ENCODE measurements at places on chromosomes 2 and 18. TPM values are rescaled to one million over a fixed set of nuclear protein-coding genes. Genes with fewer than 3 reads are reported as not detected.

DNA sequence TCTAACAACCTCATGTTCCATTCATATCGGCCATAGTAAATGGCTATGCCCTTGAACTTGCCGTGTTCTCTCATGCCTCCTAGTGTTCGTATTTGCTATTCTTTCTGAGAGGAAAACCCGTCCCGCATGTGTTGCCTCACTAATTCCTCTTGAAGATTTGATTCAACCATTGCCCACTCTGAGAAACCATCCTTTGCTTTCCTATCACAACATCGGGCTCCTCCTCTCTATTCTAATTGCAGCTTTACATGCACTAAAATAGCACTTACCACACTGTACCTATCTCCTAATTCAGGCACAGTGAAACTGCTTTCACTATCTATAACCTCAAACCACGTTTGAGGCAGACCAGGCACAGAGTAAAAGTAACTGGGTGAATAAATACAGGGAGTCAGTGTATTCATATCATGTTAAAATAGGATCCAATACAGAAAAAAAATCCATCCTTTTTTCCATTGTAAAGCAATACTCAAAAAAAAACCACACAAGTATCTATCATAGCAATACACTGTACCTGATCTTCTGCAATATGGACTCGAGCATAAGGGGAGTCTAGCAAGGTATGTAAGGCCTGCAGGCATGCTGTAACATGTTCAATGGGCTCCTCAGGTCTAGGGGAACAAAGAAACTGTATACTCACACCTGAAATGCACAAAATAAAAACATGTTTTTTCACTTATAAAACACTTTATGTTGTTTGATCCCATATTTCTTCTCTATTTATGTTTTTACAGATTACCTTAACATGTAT is 39.0 kb upstream of the STRN start:
- no peak for DNase-seq
- H3K36me3 ChIP-seq: peaks cover 33% of the 10 kb centered on the region
- no peak overlapping the region for H3K4me3 ChIP-seq
- H3K4me1 ChIP-seq: no peaks in the 10 kb centered on the region
- no peak overlapping the region for H3K27ac ChIP-seq
- no peaks in the 10 kb centered on the region for H3K27me3 ChIP-seq

- H3K36me3 ChIP-seq: no peaks in the 10 kb centered on the region
- DNase-seq: no peak
- no peaks in the 10 kb centered on the region for H3K27me3 ChIP-seq
- H3K27ac ChIP-seq: no peak overlapping the region
Observed at GRCh38 chr2:68438455-68439303, 28.4 kb downstream of the FBXO48 start.

GRCh38 chr2:28449488-28450395 is 46.1 kb upstream of the PLB1 start:
- H3K27me3 ChIP-seq: no peaks in the 10 kb centered on the region
- no peak overlapping the region for H3K4me3 ChIP-seq
- 0 out of 2 replicates have a peak, but pooled peaks cover 3% of the 10 kb centered on the region for H3K4me1 ChIP-seq
- H3K27ac ChIP-seq: no peak overlapping the region

The SPP2 gene
- 0.14 TPM for total RNA-seq

DNA sequence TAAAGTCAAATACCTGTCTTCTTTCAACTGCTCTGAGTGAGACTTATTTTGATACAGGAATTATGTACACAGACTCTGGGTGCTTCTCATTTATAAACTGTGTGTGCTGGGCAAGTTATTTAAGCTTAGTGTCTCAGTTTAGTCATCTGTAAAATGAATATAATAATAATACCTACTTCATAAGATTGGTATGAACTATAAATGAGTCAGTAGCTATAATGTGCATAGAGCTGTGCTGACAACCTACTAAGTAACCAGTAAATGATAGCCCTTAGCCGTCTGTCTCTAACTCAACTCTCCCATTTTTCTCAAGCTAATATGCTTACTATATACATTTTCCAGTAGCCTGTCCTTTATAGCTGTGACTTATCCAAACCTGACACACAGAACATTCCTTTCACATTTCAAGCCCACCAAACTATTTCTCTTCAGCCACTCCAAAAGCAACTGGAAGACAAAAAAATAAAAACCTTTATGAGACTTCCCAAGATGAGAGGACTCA is 319.8 kb downstream of the ETAA1 start:
- no peaks in the 10 kb centered on the region for H3K36me3 ChIP-seq
- no peaks in the 10 kb centered on the region for H3K4me1 ChIP-seq
- no peak for DNase-seq
- H3K4me3 ChIP-seq: no peak overlapping the region
- H3K27me3 ChIP-seq: 0 out of 2 replicates have a peak, but pooled peaks cover 4% of the 10 kb centered on the region

The CENPA gene
- 50.2 TPM for total RNA-seq

The DCDC2C gene
- not detected for total RNA-seq

- H3K4me3 ChIP-seq: peak overlapping the region; percentile 94
- H3K27me3 ChIP-seq: no peaks in the 10 kb centered on the region
- peaks cover 2% of the 10 kb centered on the region for H3K4me1 ChIP-seq
Observed at GRCh38 chr18:2654169-2654927, 1.2 kb upstream of the SMCHD1 start.

The SPATA3 gene
- total RNA-seq: not detected

GRCh38 chr2:224909885-224910573 is 132.2 kb downstream of the DOCK10 start:
- H3K36me3 ChIP-seq: no peaks in the 10 kb centered on the region
- no peaks in the 10 kb centered on the region for H3K27me3 ChIP-seq
- no peak overlapping the region for H3K27ac ChIP-seq
- no peak for DNase-seq
- no peaks in the 10 kb centered on the region for H3K4me1 ChIP-seq
- no peak overlapping the region for H3K4me3 ChIP-seq

The HMSD gene
- total RNA-seq: not detected

The AUP1 gene
- total RNA-seq: 132 TPM

The BOLL gene
- 0.38 TPM for total RNA-seq

DNA sequence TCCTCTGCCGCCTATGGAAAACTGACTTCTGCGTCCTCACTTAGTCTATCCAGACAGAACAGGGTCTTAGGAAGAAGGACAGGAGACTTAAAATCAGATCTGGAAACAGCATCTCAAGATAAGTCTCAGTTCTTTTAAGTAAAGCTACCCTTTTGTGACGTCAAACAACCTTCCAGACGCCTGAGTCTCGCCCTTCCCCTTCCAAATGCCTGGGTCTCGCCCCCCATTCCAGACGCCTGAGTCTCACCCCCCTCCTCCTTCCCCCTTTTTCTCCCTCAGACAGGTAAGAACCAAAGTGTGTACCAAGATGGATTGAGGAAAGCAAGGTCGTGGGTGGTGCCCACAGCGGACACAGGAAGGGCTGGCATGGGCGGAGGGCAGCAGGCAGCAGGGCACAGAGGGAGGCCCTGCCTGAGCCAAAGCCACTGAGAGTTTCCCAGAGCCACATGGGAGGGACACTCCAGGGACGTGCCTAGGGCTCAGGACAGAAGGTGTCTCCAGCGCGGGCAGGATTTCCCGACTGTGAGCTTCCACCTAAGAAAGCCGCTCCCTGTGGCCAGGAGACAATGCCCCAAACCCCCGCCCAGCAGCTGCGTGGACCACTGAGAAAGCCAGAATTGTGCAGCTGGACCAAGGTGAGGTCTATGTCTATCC is 51.3 kb downstream of the ANKMY1 start:
- no peak overlapping the region for H3K27ac ChIP-seq
- no peaks in the 10 kb centered on the region for H3K4me1 ChIP-seq
- DNase-seq: no peak
- H3K27me3 ChIP-seq: no peaks in the 10 kb centered on the region

GRCh38 chr2:6855860-6856547 is 9.7 kb downstream of the CMPK2 start:
- H3K36me3 ChIP-seq: no peaks in the 10 kb centered on the region
- DNase-seq: no peak
- H3K27me3 ChIP-seq: no peaks in the 10 kb centered on the region
- H3K27ac ChIP-seq: no peak overlapping the region
- no peaks in the 10 kb centered on the region for H3K4me1 ChIP-seq

The DLGAP1 gene
- 0.99 TPM for total RNA-seq

GRCh38 chr2:197972061-197972460 is 167.7 kb downstream of the PLCL1 start:
- no peaks in the 10 kb centered on the region for H3K4me1 ChIP-seq
- no peak for DNase-seq
- H3K4me3 ChIP-seq: no peak overlapping the region
- H3K27me3 ChIP-seq: no peaks in the 10 kb centered on the region
- no peaks in the 10 kb centered on the region for H3K36me3 ChIP-seq
- H3K27ac ChIP-seq: no peak overlapping the region

DNA sequence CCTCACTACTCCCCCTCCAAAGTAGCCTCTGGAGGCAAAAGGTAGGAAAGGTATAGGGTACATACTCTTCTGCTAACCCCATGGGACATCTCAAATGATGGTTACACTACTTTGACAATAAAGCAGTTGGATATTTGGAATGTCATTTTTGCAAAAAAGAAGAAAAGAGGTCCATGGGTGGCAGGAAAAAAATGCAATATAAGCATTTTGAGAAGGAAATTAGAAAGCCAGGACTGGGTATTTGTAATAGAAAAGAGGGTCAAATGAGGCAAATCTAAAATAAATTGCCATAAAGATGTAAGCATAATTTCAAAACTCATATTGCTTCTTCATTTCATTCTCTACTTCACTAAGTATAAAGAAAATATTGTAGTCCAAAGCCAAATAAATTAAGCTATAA is 280.2 kb downstream of the NOL4 start:
- H3K36me3 ChIP-seq: no peaks in the 10 kb centered on the region
- no peak overlapping the region for H3K27ac ChIP-seq
- no peaks in the 10 kb centered on the region for H3K4me1 ChIP-seq
- H3K4me3 ChIP-seq: no peak overlapping the region
- no peaks in the 10 kb centered on the region for H3K27me3 ChIP-seq
- DNase-seq: no peak

The DOK6 gene
- 0.47 TPM for total RNA-seq

GRCh38 chr18:55119016-55119415 is 159.8 kb upstream of the CCDC68 start:
- no peaks in the 10 kb centered on the region for H3K27me3 ChIP-seq
- DNase-seq: no peak
- H3K4me3 ChIP-seq: no peak overlapping the region
- no peaks in the 10 kb centered on the region for H3K36me3 ChIP-seq
- no peak overlapping the region for H3K27ac ChIP-seq
- no peaks in the 10 kb centered on the region for H3K4me1 ChIP-seq

DNA sequence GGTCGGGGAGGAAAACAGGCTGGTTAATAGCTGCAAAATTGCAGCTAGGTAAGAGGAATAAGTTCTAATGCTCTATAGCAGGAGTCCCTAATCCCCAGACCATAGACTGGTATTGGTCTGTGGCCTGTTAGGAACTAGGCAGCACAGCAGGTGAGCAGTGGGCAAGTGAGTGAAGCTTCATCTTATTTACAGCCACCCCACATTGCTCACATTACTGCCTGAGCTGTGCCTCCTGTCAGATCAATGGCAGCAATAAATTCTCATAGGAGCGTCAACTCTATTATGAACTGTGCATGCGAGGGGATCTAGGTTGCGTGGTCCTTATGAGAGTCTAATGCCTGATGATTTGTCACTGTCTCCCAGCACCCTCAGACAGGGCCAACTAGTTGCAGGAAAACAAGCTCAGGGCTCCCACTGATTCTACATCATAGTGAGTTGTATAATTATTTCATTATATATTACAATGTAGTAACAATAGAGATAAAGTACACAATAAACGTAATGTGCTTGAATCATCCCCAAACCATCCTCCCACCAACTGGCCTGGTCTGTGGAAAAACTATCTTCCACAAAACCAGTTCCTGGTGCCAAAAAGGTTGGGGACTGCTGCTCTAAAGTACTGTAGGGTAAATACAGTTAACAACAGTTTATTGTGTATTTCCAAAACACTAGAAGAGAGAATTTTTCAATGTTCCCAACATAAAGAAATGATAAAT is 91.7 kb upstream of the TFCP2L1 start:
- H3K27ac ChIP-seq: no peak overlapping the region
- H3K4me1 ChIP-seq: no peaks in the 10 kb centered on the region
- no peak overlapping the region for H3K4me3 ChIP-seq
- H3K27me3 ChIP-seq: no peaks in the 10 kb centered on the region
- no peak for DNase-seq

DNA sequence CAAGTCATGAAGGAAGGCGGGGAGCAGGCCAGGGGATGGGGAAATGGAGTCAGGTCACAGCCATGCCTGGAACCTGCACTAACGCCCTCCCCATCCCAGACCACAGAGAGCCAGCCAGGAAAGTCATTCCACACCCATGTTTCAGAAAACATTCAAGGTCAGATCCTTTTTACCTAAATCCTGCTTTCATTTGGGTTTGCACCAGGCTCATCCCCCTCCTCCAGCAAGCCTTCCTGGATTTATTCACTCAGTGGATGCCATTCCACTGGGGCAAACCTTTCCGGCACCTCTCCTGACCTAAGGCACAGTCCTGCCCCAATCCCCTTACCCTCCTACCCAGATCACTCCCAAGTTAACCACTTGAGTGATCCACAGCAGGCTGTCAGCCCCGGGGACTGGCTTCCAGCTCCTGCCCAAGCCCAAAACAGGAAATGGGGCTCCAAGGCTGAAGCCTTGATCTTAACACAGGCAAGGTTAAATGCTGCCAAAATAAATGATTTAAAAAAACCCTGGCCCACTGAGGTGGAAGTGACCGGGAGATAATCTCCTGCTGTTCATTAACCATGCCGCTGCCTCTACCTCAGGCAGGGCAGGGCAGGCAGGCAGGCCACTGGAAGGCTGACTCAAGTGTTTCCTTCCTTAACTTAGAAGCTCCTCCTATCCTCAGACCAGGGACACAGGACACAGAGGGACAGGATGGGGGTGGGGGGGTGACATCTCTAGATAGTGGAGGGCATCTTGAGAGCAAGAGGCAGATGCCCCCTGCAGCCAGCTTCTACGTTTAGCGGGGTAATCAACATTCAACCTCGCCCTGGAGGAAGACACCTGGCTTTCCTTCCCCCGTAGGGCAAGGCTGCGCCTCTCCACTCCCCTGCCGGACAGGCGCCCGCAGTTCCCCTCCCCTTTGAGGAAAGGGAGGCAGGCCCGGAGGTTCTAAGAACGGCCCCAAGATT is 1.4 kb downstream of the RAB11FIP5 start:
- DNase-seq: no peak
- peaks cover 19% of the 10 kb centered on the region for H3K4me1 ChIP-seq
- no peaks in the 10 kb centered on the region for H3K27me3 ChIP-seq
- peak overlapping the region; percentile 85 for H3K4me3 ChIP-seq

- no peaks in the 10 kb centered on the region for H3K4me1 ChIP-seq
- H3K27me3 ChIP-seq: no peaks in the 10 kb centered on the region
- H3K27ac ChIP-seq: no peak overlapping the region
- no peaks in the 10 kb centered on the region for H3K36me3 ChIP-seq
- H3K4me3 ChIP-seq: no peak overlapping the region
Observed at GRCh38 chr2:128275498-128276045, 43.1 kb downstream of the HS6ST1 start.

DNA sequence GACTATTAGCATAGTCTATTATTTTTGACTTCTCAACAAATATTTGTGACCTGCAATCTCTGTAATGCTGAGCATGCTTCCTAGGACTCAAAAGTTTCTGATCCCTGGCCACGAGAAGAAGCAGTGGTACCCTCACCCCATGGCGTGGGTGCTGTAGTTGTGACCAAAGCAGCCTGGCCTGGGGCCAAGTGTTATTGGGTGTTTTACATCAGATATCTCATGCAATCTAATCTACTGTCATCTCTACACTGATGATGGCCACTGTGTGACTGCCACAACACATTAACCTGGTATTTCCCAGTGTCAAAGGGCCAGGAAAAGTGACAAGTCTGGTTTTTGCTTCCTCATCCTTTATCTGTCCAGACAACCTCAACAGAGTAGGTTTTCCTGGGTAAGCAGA is 80.8 kb upstream of the WIPF1 start:
- peaks cover 11% of the 10 kb centered on the region for H3K36me3 ChIP-seq
- H3K4me3 ChIP-seq: no peak overlapping the region
- DNase-seq: no peak
- no peak overlapping the region for H3K27ac ChIP-seq

The SLC35F5 gene
- total RNA-seq: 88.7 TPM
